ENCODE measurements at places on chromosomes 1 and 21.

DNA sequence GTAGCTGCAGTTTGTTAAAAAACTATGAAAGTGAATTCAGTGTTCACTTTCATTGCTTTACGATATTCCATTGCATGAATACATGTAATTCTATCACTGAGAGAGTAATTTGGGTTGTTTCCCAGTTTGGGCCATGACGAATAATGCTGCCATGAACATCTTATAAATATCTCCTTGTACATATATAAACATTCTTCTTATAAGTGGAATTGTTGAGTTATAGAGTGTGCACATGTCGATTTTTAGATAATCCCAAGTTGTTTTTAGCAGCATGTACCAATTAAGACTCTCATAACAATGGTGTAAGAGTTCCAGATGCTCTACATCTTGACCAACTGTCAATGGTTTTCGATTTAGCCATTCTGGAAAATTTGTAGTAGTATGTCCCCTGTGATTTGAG, 40.9 kb downstream of the ALG6 start:
- peak; percentile 52 for DNase-seq

DNA sequence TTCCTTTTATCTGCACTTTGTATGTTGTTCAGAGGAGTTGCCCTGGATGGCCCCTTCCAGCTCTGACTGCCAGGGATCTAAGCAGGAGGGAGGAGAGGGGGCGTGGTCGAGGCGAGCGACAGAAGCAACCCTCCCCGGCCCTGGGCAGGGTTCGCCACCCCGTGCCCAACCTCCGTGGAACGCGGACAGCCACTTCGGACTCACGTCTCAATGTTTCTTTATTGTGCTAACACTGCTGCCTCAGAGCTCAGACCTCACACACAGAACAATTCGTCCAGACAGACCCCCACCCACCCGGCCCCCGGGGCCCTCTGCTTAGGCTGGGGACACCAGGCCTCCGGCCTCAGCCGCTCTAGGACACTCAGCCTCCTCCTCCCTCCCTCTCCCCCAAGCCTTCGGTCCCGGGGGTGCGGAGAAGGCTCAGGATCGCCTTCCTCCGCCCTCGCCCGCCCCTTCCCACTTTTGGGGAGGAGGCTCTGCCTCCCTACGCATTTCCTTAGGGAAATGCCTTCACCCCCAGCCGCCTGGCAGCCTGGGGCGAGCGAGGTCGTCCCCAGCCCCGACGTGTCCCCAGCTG, 8.3 kb downstream of the VSIG8 start:
- peak; percentile 81 for DNase-seq

DNA sequence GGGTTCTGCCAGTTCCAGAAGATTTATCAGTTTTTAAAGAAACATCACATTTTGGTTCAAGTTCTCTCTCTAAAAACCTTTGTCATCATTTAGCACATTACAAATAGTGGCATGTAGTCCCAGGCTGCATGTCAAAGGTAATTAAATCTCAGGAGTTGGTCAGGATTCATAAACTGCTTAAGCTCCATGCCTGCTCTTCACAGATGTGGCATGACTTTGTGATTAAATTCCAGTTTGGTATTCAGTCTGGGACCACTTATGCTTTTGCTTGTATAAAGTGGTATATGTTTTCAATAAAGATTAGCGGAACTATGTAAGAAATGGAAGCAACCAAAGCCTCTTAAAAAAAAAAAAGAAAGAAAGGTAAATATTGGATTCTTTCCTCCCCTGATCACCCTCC, 408.0 kb downstream of the DISC1 start:
- peak; percentile 82 for DNase-seq

- no peak for DNase-seq
These were observed 3.5 kb downstream of the KRTAP10-9 start for GRCh38 chr21:44630440-44630839.

GRCh38 chr1:117732956-117733355, 127.1 kb downstream of the TENT5C start:
- DNase-seq, result no peak

- DNase-seq, result no peak
These were observed 154.3 kb upstream of the COL6A1 start for GRCh38 chr21:45827302-45827692.

- DNase-seq, result no peak
These were observed 11.4 kb downstream of the ZBTB48 start for GRCh38 chr1:6591222-6591621.

DNA sequence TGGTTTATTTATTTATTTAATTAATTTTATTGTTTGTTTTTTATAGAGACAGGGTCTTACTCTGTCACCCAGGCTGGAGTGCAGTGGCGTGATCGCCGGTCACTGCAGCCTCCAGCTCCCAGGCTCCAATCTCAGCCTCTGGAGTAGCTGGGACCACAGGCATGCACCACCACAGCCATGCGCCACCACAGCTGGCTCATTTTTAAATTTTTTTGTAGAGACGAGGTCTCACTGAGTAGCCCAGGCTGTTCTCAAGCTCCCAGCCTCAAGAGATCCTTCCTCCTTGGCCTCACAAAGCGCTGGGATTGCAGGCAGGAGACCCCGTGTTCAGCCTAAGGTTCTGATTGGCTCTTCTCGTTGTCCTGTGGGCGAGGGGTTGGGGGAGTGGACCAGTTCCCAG, 22.1 kb downstream of the UMODL1 start:
- no peak for DNase-seq

GRCh38 chr1:188433425-188433824, 1604.7 kb downstream of the PLA2G4A start:
- peak; percentile 35 for DNase-seq

DNA sequence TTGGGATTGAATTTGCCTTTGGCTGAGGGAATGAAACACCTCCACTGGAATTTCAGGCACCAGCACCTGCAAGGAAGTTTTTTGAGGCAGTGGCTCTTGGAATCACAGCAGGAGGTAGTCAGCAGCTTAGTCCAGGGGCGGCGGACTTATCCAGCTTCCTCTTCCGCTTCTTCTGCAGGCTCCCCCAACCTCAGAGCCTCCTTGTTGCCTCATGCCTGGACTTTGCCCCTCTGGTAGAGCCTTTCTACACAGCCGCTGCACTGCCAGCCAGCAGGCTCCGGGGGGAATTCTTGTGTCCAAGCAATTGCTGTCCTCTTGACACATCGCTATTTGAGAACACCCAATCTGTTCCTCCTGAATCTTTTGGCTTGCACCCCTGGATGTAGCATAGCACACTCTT, 4.4 kb upstream of the RHEX start:
- DNase-seq, result no peak

GRCh38 chr1:97252076-97252475, 530.5 kb downstream of the PTBP2 start:
- DNase-seq, result no peak

DNA sequence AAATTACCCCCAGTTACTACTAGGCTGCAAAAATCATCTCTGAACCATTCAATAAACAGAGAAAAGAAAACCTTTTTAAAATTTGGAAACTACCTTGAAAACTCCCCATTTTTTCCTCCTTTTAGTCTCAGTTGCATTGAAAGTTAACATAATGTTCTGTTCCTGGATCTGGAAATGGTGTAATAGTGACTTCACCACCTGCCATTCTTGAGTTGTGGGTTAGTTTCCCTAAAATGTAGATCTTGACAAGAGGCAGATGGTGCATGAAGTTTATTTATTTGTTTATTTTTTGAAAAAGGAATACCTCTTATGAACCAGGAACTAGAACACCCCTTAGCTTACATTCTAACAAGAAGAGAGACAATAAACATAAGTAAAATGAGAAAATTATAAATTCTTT, 72.8 kb downstream of the ATF6 start:
- DNase-seq, result no peak

GRCh38 chr1:61536174-61537108, 188.5 kb downstream of the TM2D1 start:
- no peak for DNase-seq

DNA sequence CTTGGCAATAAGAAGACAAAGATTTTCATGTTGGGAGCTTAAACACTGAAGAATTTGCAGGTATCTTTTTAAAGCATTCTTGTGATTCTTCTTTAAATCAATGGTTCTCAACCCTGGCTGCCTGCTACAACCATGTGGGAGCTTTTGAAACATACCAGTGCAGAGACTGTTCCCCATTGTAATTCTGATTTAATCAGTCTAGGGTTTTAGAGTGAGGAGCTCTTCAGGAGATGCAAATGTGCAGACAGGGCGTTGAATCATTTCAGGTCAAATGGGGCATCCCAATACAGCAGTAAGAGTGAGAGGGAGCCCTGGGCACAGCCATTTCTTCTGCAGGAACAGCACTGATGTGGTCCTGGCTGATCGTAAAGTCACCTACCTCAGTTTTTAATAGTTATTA, 24.3 kb downstream of the KCNJ6 start:
- DNase-seq, result no peak

DNA sequence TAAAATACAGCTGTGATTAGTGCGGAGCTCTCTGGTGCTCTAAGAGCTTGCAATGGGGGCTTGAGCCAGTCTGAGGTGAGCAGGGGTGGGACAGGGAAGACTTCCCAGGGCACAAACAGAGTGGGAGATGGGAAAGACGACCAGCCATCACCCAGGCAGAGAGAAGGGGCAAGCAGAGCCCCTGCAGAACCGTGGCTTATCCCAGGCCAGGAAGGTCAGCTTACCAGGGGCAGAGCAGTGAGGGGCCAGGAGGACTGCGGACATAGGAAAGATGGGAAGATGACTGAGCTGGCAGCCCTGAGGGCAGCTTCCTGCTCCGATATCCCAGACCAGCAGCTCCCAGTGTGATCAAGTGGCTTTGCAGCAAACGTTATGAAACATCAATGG, 55.4 kb upstream of the IFFO2 start:
- DNase-seq, result no peak

DNA sequence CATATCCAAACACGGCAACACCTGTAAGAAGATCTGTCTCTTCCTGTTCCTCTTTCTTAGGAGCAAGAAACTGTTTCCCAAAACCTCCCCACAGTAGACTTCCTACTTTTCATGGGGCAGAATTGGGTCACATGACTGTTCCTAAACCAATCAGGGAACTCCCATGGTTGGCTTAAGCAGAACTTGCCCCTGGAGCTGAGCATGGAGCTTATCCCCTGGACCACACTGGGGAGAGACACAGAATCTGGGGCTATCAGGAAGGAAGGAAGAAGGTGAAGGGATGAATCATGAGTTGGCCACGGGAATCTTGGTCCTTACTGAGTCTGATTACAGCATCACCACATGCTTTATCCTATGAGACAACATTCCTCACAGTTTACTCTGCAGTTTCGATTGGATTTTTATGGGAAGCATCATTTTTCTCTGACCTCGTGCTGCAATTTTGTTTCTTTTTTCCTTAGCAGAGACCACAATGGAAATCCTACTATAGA, 81.8 kb downstream of the CDC7 start:
- DNase-seq, result peak; percentile 44

DNA sequence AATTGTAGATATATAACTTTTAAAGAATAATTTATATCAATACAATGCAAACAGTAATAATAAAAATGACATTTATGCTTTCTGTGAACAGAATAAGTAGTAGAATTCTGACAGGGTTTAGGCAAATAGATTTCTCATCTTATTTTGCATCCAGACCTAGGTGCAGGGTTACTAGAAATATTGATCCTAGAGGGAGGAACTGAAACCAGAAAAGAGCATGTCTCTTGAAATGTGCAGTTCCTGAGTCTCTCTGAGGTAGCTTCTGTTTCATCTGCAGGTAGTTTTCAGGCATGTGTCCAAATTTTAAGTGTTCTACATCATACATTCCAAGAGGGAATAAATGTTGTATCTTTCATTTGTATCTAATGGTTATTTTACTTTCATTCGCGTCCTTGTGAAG, 631.9 kb upstream of the ADGRL4 start:
- no peak for DNase-seq

- DNase-seq, result no peak
These were observed 519.8 kb downstream of the COL11A1 start for GRCh38 chr1:102588536-102588935.

- DNase-seq, result no peak
These were observed 250 bp downstream of the F5 start for GRCh38 chr1:169586067-169586394.

- no peak for DNase-seq
These were observed 121.7 kb downstream of the SIPA1L2 start for GRCh38 chr1:232508130-232508701.

All from eye (tissue), 1 donor.